T1000 (cell line): ENCODE measurements at places on chromosomes 6 and 20.

DNA sequence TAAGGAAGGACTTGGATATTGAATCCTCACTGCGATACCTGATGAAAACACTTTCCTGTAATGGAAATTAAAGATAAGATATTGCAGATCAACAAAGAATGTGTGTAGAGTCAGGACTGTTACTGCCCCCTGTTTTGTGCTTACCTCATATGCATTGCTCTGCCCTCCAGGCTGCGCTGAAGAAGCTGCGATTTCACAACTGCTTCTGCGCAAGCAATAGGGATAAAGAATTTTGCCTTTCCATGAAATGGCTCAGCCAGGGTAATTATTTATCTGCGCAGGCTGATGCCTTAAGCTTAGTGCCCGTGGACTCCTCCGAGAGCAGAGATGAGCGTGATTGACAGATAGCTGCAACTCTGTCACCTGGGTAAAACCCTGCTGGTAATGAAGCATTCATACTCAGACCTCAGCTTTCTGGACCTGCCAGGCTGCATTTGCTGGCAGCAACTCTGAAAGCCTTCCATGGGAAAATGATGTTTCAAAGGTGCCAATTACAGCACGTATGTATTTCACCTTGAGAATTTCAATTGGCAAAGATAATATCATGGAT is 370.6 kb downstream of the SAMD5 start:
- DNase-seq, result no peak

- no peak for DNase-seq
Observed at GRCh38 chr6:25473447-25473846, 178.6 kb upstream of the SCGN start.

DNA sequence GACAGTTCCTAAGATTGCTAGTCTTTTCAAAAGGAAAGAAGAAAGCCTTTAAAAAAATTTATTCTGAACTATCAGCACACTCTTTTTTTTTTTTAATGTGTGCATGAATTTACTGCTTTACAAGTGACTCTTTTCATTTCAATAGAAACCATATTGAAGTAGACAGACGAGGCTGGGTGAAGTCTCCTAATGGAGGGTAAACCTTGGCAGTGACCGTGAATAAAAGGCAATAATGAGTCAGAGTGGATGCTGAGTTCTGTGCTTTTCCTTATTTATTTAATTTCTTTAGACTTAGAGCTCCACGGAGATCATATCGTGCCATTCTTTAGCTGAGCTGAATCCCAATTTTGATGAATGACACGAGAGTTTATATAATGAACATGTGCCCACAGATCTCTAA is 196.9 kb downstream of the PRL start:
- no peak for DNase-seq

- DNase-seq, result no peak
Observed at GRCh38 chr20:33108661-33109060, 29.2 kb downstream of the BPIFB4 start.

DNA sequence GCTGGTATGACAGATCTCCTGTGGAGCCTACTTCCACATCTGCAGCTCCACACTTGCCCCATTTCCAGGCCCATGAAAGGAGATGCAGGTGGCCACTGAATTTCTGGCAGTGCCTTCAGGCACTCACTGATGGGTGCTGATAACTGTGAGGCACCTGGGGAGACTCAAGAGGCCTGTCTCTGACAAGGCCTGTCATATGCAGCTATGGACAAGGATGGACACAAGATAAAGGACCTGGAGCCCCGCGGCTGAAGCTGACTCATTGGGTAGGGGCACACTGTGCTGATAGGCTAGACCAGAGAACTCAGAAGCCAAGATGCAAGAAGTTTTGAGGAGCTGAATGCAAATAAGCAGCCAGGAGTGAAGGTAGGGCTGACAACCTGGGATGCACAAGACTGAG is 81.0 kb upstream of the LRFN2 start:
- no peak for DNase-seq

- DNase-seq, result no peak
Observed at GRCh38 chr6:96576221-96576620, 13.3 kb downstream of the FHL5 start.
